ENCODE measurements at places on chromosomes 16 and 17. TPM values are rescaled to one million over a fixed set of nuclear protein-coding genes. Genes with fewer than 3 reads are reported as not detected.

TP53TG3B gene
- not detected for total RNA-seq

ITGAL gene
- total RNA-seq = 657 TPM

ZNF597 gene
- total RNA-seq = 5.3 TPM

OTOP2 gene
- not detected for total RNA-seq

ARSG gene
- total RNA-seq = 13.6 TPM

MRM3 gene
- 18.6 TPM for total RNA-seq

TMEM95 gene
- not detected for total RNA-seq

ENPP7 gene
- not detected for total RNA-seq

ENO3 gene
- total RNA-seq = 16.2 TPM

C17orf107 gene
- 4.3 TPM for total RNA-seq

CDK5R1 gene
- total RNA-seq = 20.6 TPM

- H3K36me3 ChIP-seq = peaks cover 3% of the 10 kb centered on the region
- peak within 1 kb of the TSS; percentile 69 for H3K4me3 ChIP-seq
- H3K4me1 ChIP-seq = peaks cover 23% of the 10 kb centered on the region
- H3K27ac ChIP-seq = peak within 1 kb of the TSS; percentile 77
- no peaks in the 10 kb centered on the region for H3K27me3 ChIP-seq
Measured at GRCh38 chr17:42979511-42980273, at the start of gene PTGES3L. Gene PTGES3L (minus strand): TSS chr17:42980080. CDS start chr17:42980053, 27 bp downstream.

- H3K27ac ChIP-seq = no peak overlapping the region
- no peaks in the 10 kb centered on the region for H3K4me1 ChIP-seq
- no peaks in the 10 kb centered on the region for H3K36me3 ChIP-seq
- H3K27me3 ChIP-seq = no peaks in the 10 kb centered on the region
- no peak overlapping the region for H3K4me3 ChIP-seq
- no peak for DNase-seq
Measured at GRCh38 chr16:22117609-22118008, 25.3 kb downstream of the VWA3A start.

- no peak overlapping the region for H3K27ac ChIP-seq
- no peaks in the 10 kb centered on the region for H3K4me1 ChIP-seq
- no peaks in the 10 kb centered on the region for H3K27me3 ChIP-seq
- no peak for DNase-seq
- peaks cover 17% of the 10 kb centered on the region for H3K36me3 ChIP-seq
Measured at GRCh38 chr16:69301861-69302260, 9.3 kb upstream of the VPS4A start.

DNA sequence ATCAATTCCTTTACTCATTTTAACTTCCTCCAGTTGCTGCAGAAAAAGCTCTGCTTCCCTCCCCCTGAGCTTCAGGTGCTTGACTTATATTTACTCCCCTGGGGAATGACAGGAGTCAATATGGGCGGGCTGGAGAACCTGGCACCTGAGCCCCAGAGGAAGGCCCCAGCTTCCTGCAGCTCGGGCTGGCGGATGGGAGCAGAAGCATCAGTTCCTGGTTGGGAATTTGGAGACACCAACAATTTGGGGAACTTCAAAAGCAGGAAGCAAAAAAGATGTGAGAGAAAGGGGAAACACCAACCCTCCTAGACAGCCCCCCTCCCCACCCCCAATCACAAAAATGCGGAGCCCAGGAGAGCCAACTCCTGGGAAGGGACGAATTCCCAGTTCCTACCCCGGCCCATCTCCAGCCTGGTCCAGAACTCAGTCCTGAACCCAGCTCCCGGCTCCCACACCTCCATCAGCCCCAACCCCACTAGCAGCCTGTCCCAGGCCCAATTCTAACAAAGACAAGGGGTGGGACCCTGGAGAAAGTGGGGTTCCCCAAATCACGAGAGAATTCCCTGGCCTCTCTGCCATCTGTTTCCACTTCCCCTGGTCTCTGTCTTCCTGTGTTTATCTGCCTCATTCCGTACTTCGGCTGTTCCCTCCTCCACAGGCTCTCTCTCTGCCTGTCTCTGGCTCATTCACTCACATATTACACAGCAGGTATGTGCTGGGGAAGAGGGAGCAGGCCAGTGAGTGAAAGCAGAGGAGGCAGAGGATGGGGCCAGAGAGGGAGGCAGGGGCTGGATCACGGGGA lies 16.2 kb upstream of the ASGR2 start:
- peaks cover 18% of the 10 kb centered on the region for H3K4me1 ChIP-seq
- no peak overlapping the region for H3K27ac ChIP-seq
- no peak for DNase-seq
- no peaks in the 10 kb centered on the region for H3K36me3 ChIP-seq
- H3K4me3 ChIP-seq = no peak overlapping the region
- no peaks in the 10 kb centered on the region for H3K27me3 ChIP-seq

DNA sequence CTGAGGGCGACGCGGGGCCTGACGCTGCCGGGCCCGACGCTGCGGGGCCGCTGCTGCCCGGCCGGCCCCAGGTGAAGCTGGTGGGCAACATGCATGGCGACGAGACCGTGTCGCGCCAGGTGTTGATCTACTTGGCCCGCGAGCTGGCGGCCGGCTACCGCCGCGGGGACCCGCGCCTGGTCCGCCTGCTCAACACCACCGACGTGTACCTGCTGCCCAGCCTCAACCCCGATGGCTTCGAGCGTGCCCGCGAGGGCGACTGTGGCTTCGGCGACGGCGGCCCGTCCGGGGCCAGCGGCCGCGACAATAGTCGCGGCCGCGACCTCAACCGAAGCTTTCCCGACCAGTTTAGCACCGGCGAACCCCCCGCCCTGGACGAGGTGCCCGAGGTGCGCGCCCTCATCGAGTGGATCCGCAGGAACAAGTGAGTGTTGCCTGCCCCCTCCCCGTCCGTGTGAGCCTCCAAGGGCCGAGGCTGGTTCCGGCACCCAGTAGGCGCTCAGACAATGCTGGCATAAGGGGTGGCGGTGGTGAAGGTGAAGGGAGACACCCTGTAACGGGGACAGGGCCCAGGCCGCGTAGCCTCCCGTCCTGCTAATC lies 676 bp downstream of the CPD start:
- H3K4me3 ChIP-seq = peak overlapping the region; percentile 56
- no peaks in the 10 kb centered on the region for H3K36me3 ChIP-seq
- H3K27ac ChIP-seq = peak overlapping the region; percentile 85
- H3K4me1 ChIP-seq = peaks cover 69% of the 10 kb centered on the region
- peak; percentile 24 for DNase-seq
- H3K27me3 ChIP-seq = no peaks in the 10 kb centered on the region

DNA sequence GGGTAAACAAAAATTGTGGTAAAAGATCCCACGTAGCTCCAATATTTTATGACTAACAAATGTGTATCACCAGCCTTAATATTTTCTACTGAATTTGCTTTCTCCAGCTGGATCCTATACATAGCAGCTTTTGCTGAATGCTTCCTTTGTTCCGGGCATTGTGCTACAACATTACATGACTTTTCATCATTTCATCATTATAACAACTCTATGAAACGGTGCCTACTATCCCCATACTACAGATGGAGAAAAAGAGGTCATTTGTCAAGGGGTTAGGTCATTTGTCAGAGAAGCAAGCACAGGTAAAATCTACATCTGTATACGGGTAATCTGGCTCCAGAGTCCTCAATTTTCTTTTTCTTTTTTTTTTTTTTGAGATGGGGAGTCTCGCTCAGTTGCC lies 74.3 kb downstream of the KANSL1 start:
- H3K27ac ChIP-seq = no peak overlapping the region
- DNase-seq = no peak
- peaks cover 92% of the 10 kb centered on the region for H3K4me1 ChIP-seq
- H3K27me3 ChIP-seq = no peaks in the 10 kb centered on the region
- H3K36me3 ChIP-seq = no peaks in the 10 kb centered on the region

DNA sequence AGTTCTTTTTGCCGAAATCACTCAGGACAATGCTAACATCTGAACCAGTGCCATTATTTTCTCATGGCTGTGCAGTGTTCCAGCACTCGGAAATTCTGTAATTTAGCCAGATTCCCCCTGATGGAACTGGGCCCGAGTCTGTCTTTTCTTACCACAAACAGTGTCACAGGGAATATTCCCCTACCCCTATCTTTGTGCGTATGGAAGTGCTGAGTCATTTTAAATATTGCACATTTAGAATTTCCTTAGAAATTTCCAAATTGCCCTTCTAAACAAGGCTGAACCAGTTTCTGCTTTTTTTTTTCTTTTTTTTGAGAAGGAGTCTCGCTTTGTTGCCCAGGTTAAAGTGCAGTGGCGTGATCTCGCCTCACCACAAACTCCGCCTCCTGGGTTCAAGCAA lies 88.0 kb upstream of the CREBBP start:
- no peak overlapping the region for H3K27ac ChIP-seq
- peaks cover 4% of the 10 kb centered on the region for H3K4me1 ChIP-seq
- no peak overlapping the region for H3K4me3 ChIP-seq
- no peaks in the 10 kb centered on the region for H3K27me3 ChIP-seq
- no peak for DNase-seq
- no peaks in the 10 kb centered on the region for H3K36me3 ChIP-seq

DNA sequence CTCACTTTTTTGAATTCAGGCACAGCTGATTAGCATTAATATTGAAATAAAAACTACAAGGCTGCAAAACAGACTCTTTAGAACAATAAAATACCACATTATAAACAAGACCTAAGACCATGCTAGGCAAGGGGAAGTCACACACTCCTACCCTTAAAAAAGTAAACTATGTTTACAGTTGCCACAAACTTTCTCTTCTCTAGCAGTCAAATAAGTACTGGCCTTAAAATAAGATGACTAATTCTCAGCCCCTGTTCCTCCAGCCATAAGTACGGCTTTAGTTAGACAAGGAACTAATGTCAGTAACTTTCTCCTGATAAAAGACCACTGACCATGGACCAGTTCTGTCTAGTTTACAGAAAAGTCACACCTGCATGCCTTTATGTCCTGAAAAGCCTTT lies 19.5 kb upstream of the CPHXL start:
- no peaks in the 10 kb centered on the region for H3K4me1 ChIP-seq
- H3K27me3 ChIP-seq = no peaks in the 10 kb centered on the region
- H3K27ac ChIP-seq = no peak overlapping the region
- H3K36me3 ChIP-seq = no peaks in the 10 kb centered on the region

DNA sequence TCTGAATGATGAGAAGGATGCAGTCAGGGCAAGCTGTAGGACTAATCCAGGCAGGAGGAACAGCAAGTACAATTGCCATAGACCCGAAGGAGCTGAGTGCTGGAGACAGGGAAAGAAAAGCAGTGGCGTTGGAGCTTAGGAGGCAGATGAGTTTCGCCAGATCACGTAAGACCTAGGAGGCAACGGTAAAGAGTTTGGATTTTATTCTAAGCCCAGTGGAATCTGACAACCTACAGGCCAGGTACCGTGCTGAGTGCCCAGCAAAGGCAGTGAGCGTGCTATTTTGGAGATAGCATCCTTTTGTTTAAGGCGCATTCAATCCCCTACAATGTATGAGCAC lies 1.2 kb downstream of the USP43 start:
- peaks cover 18% of the 10 kb centered on the region for H3K4me1 ChIP-seq
- no peak for DNase-seq
- H3K36me3 ChIP-seq = no peaks in the 10 kb centered on the region
- H3K4me3 ChIP-seq = no peak overlapping the region
- H3K27me3 ChIP-seq = peaks cover 15% of the 10 kb centered on the region

DNA sequence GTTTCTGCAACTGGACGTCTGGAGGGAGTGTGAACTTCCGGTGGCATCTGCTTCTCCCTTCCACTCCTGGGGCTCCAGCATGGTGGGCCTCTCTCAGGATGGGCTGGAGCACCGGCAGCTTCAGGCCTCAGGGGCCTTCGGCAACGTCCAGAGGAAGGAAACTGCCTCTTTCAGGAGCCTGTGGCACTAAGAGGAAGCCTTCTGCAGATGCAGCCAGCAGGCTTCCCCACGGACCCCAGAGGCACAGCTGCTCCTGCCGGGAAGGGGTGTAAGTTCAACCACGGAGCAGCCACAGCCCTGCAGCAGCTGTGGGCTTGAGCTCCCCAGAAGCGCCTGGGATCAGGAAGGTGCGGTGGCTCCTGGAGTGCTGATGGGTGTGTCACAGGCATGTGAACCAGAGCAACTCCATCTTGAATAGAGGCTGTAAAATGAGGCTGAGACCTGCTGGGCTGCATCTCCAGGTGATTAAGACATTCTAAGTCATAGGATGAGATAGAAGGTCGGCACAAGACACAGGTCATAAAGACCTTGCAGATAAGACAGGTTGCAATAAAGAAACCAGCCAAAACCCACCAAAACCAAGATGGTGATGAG lies 50.8 kb upstream of the KLHDC4 start:
- H3K27ac ChIP-seq = no peak overlapping the region
- no peaks in the 10 kb centered on the region for H3K36me3 ChIP-seq
- DNase-seq = no peak
- H3K27me3 ChIP-seq = no peaks in the 10 kb centered on the region

GRCh38 chr17:61338000-61338798 lies 61.4 kb upstream of the TBX2 start:
- H3K4me3 ChIP-seq = no peak overlapping the region
- H3K36me3 ChIP-seq = no peaks in the 10 kb centered on the region
- DNase-seq = no peak
- no peaks in the 10 kb centered on the region for H3K27me3 ChIP-seq

DNA sequence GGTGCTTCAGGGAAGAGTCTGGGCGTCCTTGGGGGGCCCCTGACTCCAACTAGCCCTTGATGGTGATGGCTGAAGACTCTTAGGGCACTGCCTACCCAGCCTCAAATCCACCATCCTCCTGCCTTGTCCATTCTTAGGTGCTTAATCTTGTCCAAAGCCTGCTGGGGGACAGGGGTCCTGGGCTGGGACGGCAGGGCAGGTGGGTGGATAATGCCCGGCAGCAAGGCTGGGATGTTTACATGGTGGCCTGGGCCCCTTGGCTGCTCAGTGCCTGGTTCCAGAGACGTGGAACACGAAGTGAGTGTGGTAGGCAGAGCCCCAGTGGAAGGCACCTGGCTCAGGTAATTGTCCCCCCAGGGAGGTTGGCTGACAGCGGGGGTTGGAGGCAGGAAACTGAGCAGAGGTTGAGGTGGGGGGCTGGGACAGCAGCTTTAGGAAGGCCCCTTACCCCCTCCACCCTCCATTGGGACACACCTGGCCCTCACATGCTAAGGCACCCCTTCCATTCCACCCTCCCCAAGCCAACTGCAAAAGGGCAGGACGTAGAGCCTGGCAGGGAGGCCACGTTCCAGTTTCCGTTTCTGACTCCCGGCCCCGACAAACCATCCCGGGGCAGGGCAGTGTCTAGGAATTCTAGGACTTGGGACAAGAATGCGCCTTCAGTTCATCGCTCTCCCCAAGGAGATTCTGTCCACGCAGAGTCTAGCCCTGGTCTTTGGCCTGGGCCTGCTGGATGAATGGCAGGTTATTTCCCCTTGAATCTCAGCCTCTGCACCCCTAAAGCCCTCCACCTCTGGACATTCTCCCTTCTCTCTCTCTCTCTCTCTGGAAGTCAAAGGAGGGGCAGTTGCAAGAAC lies 1.9 kb downstream of the FOXJ1 start:
- H3K36me3 ChIP-seq = no peaks in the 10 kb centered on the region
- no peak overlapping the region for H3K27ac ChIP-seq
- peaks cover 4% of the 10 kb centered on the region for H3K27me3 ChIP-seq

GRCh38 chr17:72362376-72363088 lies 241.7 kb downstream of the SOX9 start:
- no peaks in the 10 kb centered on the region for H3K27me3 ChIP-seq
- no peaks in the 10 kb centered on the region for H3K4me1 ChIP-seq
- no peak overlapping the region for H3K4me3 ChIP-seq
- H3K27ac ChIP-seq = no peak overlapping the region

GRCh38 chr16:20866145-20866772 lies 33.9 kb downstream of the DCUN1D3 start:
- peaks cover 7% of the 10 kb centered on the region for H3K36me3 ChIP-seq
- DNase-seq = no peak
- H3K4me3 ChIP-seq = no peak overlapping the region
- H3K27me3 ChIP-seq = no peaks in the 10 kb centered on the region
- peaks cover 7% of the 10 kb centered on the region for H3K4me1 ChIP-seq

Data from CD4-positive, alpha-beta memory T cell (primary cell).